Activated CD8-positive, alpha-beta memory T cell treated with anti-CD3 and anti-CD28 coated beads for 1 hour (primary cell): ENCODE measurements at places on chromosomes 2 and 18.
A peak's percentile ranks its signal among the peaks of the same experiment; 100 is the strongest.

DNA sequence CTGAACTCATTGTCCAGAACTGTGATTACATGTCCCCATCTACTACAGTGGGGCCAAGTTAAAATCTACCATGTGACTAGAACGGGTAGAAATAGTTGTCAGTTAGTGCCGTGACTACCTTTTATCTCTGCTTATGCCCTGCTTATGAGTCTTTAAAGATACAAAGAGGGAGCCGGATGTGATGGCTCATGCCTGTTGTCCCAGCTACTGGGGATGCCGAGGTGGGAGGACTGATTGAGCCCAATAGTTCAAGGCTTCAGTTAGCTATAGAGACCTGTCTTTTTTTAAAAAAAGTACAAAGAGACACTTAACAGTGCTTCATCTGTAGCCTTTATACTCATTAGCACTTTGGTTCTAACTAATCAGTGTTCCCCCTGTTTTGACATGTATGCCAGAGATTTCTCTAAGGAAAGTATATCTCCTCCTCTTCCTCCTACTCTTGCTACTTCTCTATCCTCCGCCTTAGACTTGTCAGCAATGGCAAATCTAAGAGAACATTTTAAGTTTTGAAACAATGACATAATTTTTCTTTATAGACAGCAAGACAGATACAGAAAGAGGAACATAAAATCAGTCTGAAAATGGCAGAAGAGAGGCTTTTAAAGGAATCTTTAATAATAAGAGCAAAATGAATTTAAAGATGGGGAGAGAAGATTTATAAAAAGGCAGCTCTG is 45.0 kb downstream of the NBEAL1 start:
- DNase-seq, result no peak

- DNase-seq, result no peak
Observed at GRCh38 chr2:8193686-8194615, 487.9 kb upstream of the ID2 start.

GRCh38 chr2:232658217-232658785 is 24.9 kb downstream of the EFHD1 start:
- DNase-seq, result no peak

DNA sequence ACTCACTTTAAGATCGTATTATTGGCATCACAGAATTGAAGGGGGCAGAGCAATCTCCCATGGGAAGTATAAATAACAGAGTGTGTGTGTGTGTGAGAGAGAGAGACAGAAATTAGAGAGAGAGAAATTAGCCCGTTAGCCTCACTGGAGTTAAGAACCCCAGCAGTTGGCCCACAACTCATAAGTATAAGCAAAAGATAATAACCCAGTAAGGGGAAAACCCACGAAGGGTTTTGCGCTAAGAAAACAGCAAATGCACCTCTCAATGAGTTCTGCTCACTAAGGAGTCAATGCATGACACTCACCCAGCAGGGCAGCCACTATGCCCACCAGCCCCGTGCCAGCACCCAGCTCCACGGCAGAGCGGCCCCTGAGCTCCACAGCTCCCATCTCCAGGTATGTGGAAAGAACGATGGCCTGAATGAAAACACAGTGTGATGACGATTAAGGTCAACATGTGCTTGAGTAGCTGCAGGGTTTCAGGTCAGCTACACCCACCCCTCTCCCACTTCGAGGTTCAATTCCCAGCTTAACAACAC is 3.6 kb downstream of the METTL21A start:
- DNase-seq, result no peak

- no peak for DNase-seq
Observed at GRCh38 chr2:156491176-156491575, 55.0 kb downstream of the GPD2 start.

GRCh38 chr2:2762913-2763312 is 431.8 kb upstream of the MYT1L start:
- no peak for DNase-seq

DNA sequence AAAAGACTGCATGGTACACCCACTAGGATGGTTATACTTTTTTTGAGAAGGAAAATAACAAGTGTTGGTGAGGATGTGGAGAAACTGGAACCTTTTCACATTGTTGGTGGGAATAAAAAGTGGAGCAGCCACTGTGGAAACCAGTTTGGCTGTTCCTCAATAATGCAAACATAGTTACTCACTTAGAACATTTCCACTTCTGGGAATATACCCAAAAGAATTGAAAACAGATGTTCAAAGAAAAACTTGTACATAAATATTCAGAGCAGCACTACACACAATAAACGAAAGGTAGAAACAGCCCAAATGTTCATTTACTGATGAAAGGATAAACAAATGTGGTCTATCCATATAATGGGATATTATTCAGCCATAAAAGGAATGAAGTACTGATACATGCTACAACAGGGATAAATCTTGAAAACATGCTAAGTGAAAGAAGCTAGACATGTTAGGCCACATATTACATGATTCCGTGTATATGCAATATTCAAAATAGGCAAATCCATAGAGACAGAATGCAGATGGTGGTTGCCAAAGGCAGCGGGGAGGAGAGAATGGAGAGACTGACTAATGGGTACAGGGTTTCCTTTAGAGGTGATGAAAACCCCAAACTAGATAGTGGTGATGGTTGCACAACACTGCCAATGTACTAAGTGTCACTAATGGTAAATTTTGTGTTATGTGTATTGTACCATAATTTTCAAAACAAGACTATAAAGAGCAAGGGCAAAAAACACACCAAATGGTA is 20.9 kb upstream of the LMAN1 start:
- DNase-seq, result no peak

DNA sequence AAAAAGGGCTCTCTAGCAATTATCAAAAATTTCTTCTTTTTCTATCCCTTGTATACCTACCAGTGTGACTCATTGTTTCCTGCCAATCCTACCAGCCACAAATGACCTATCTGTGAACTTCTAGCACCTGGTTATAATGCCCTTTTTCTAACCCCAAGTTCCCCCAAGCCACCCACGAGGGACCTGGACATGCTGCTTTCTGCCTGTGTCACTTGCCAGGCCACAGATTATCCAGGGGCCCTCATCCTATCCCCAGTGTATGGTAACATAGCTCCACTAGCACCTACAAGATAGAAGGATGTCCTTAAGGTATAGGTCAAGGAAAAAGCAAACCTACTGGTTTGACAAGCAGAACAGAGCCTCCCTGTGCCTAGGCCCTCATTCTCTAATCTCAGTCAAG is 26.8 kb downstream of the AAK1 start:
- DNase-seq, result no peak

- peak; percentile 64 for DNase-seq
Observed at GRCh38 chr2:98465456-98466226, 21.0 kb downstream of the INPP4A start.

DNA sequence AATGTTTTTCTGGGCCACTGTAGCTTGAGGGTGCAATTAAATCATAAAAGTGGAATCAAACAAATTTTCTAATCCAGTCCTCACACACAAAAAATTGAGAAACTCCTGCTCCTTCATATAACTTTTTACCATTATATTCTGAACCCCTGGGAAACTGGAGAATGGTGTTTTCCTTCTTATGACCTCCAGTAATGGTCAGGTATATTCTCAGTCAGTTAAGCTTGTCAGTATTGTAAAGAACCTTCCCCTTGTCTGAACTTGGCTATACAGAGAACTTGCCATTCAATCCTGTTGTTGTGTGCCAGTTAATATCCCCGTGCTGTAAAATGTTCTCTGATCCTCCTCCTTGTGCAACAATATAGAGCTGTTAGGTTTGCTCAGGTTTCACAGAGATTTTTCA is 39.5 kb downstream of the ZNF804A start:
- DNase-seq, result no peak

GRCh38 chr2:127228102-127228501 is 8.0 kb upstream of the CYP27C1 start:
- DNase-seq, result no peak

DNA sequence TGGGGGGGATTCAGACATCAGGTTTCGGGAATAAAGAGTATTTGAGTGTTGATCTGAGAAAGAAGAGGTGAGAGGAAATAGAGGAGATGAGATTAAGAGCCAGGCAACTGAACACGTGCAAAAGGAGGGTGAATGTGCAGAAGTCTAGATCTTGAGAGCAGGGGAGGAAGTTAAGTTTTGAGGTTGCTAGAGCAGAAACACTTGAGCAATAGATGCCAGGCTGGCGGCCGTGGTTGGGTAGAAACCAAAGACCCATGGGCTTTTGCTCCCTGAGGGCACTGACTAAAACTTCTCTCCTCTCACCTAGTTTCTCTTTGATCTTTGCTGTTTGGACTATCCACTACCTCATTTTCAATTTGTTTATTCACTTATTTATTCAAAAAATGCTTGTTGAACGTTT is 116.0 kb downstream of the CDC42EP3 start:
- no peak for DNase-seq

GRCh38 chr2:50408053-50408452 is 623.9 kb downstream of the NRXN1 start:
- no peak for DNase-seq

DNA sequence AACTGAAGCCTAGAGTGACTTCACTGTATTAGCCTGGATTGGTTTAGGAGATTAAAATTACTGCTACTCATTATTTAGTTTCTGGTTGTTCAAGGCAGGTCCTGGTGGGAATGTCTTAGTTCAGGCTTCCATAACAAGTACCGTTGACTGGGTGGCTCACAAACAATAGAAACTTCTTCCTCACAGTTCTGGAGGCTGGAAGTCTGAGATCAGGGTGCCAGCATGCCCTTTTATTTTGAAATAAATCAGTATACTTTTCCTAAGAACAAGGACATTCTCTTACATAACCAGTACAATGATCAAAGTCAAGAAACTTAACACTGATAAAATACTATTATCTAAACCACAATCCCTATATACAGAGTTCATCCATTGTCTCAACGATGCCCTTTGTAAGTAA is 4.0 kb upstream of the DAW1 start:
- DNase-seq, result no peak

- DNase-seq, result peak; percentile 30
Observed at GRCh38 chr2:231926180-231926741, at the start of gene NPPC. Gene NPPC (minus strand): TSS chr2:231926396. CDS start chr2:231926249, 147 bp downstream.

- no peak for DNase-seq
Observed at GRCh38 chr2:43402002-43402401, 175.6 kb upstream of the ZFP36L2 start.

GRCh38 chr18:44568342-44568741 is 112.3 kb upstream of the SETBP1 start:
- DNase-seq, result no peak

DNA sequence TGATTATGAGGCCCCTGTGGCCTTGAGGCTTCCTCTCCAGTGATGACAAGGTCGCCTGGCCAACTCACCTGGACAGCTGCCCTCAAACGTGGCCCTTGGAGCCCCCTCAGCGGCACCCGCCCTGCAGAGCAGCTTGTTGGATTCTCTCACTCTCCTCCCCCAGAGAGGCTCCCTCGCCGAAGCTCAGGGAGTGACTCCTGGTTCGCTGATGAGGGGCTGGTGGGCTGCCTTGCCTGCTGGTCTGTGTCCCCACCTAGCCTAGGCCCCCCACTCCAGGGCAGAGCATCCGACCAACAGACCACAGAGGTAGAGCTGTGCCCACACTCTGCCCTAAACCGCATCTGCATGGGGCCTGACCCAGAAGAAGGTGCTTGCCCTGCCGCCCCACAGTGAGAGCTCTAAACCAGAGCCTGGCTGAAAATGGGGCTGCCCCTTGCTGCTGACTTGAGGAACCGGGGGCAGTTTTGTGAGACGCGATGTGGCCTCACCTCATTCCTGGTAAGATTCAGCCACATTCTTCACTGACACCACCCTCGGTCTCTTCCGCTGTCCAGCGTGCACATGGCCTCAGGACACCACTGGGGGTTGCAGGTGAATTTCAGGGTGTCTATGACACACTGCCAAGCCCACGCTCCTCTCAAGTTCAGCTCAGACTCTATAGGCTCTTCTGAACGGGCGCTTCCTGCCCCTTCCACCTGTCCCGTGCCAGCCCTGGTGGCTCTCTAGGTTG is 131.6 kb downstream of the CABLES1 start:
- no peak for DNase-seq

DNA sequence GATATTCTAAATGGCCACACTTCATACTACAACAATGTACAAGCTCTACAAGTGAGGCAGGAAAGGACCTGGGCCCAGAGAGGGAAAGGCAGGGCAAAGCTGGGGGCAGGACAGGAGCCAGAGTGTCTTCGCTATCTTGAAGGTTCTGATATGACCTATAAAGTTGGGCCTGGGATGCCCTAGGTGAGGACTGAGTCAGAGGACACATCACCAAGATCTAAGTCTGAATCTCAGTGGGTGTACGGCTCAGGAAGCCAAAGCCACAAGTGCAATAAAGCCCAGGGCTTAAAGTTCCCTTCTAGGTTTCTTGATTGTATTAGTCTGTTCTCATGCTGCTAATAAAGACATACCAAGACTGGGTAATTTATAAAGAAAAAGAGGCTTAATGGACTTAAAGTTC is 219.1 kb downstream of the ALK start:
- DNase-seq, result no peak

DNA sequence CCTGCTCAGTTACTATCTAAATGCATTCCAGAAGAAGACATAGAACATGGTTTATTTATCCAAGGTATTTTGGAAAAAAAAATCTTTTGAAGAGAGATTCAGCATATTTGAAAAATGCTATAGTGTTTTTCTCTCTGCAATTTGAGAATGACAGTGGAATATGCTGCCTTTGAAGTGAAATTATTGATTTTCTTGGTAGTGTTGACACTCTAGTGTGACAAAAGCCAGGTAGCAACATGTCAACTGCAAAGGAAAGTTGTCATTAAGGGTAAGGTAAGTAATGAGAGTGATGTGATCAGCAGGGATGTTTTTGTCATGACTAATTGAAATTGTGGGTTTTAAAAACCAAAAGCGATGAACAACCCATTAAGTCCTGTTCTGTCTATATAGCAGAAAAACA is 1387.1 kb upstream of the TMEFF2 start:
- no peak for DNase-seq

- no peak for DNase-seq
Observed at GRCh38 chr2:75959724-75960471, 249.2 kb upstream of the GCFC2 start.

DNA sequence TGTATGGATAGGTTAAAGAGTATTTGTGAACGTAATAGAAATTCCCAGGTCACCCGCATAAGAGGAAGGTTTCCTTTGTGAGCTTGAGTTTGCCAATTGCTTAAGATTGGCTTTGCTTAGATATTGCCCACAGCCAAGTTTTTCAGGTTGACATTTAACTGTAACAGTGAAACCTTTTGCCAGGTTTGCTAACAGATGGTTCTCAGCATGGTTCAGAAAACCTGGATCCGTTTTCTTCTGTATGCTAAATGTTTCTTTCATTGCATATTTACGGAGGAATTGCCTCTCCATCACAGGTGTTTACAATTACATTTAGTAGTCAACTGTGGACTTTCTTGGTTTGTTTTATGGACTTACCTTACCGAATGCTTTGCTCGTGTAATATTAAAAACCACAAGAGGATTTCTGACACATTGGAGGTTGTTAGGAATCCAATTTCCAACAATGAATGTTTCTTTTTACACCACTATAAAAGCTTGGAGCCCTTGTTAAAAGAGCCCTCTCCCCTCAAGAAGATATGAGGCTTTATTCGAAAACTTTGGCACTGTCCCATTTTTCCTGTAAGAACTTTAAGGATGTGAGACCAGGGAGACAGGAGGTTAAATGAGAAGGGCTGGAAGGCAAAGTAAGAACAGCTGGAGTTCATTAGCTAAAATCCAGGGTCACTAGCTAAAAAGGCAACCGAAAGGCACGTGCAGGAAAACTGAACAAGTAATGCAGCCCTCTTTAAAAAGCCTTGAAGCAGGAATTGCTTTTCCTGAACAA is 7.8 kb downstream of the CDK15 start:
- DNase-seq, result no peak

GRCh38 chr18:3356614-3357013 is 93.4 kb upstream of the TGIF1 start:
- no peak for DNase-seq
